Activated naive CD8-positive, alpha-beta T cell treated with anti-CD3 and anti-CD28 coated beads, Interleukin-2, amount 10 ng/mL, durations not matched to agents 7 days and 5 days (primary cell): ENCODE measurements at places on chromosomes 12 and 14. TPM values are rescaled to one million over a fixed set of nuclear protein-coding genes. Genes with fewer than 3 reads are reported as not detected.
A peak's percentile ranks its signal among the peaks of the same experiment; 100 is the strongest.

DNA sequence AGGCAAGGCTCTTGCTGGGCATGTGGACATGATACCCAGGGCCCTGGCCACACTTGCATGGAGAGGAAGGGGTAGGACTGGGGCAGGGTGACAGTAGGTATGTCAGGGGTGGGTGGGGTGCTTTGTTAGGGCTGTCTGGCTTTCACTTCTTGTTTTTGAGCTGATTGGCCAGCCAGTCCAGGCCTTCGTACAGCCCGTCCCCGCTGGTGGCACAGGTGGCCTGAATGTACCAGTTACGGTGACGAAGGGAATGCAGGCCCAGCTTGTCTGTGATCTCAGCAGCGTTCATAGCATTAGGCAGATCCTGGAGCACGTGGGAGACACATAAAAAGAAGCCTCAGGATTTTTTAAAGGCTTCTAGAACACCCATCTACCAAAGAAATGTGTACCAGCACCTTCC is 13.5 kb upstream of the FKBP11 start:
- no peak for DNase-seq

GRCh38 chr12:2613326-2614073 is 181.3 kb upstream of the FKBP4 start:
- no peak for DNase-seq

- no peak for DNase-seq
Observed at GRCh38 chr14:100765991-100766390, 39.3 kb downstream of the DLK1 start.

DNA sequence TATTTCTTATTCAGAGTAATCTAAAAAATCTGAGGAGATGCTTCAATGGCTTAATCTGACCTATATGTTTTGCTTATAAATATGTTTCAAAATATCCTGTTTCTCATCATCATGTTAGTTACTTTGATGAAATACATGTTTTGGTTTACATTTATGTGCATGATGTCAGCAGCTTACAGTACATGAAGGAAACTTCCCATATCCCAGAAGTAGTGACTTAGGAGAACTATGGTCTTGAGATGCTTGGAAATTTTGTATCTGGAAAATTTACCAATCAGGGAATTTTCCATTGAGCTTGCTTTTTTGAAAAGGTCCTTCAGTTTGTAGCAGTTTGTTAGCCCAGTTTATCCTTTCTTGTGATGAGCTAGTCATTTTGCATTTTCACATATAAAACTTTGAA is 73.3 kb downstream of the RASSF8 start:
- DNase-seq, result no peak

GRCh38 chr12:3557116-3557697 is 66.2 kb downstream of the PRMT8 start:
- DNase-seq, result no peak

DNA sequence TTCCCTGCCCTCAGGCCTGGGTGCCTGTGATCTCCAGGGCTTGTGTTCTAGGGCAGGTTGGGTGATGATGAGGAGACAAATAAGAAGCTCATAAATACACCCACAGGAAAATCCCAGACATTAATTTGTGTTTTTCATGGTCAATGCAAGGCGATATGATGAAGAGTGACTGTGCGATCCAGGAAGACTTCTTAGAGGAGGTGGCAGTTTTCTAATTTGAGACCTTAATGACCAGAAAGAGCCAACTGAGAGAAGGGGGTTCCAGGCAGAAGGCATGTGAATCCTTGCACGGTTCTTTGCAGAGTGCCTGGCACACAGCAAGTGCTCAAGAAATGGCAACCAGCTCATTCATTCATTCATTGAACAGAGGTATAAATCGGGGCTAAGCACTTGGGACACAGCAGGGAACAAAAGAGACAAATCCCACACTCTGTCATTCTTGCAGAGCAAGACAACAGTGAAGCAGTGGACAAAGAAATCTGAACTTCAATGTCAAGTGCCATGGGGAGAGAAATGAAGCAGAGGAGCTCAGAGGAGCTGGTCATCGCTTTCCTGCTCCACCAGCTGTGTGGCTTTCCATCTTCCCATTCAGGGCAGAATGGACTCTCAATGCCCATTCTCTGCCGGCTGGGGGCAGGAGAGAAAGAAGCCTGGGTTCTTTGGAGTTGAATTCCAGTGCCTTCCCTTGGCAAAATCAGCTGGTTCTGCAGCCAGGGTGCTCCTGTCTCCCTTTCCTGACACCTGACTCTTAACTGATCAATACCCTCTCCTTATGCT is 128.3 kb downstream of the AACS start:
- DNase-seq, result no peak

DNA sequence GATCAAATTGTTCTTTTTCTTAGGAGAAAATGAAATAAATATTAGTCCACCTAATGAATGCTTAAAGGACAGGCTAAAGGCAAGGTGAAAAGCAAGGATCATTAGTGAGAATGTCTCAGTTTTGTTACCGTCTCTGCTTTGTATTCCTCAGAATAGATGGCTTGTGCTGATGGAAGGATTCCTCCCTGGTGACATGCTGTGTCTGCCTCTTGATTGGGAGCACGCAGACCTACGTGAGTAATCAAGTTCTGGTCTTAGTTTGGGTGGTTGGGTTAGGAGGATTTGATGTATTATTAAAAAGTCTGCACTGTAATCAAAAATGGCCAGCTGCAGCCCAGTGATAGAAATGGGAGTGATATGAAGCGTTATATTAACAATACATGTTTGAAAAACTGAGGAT is 78.8 kb upstream of the RTL1 start:
- DNase-seq, result no peak

- DNase-seq, result no peak
Observed at GRCh38 chr12:15601210-15601800, 187.9 kb downstream of the EPS8 start.

DNA sequence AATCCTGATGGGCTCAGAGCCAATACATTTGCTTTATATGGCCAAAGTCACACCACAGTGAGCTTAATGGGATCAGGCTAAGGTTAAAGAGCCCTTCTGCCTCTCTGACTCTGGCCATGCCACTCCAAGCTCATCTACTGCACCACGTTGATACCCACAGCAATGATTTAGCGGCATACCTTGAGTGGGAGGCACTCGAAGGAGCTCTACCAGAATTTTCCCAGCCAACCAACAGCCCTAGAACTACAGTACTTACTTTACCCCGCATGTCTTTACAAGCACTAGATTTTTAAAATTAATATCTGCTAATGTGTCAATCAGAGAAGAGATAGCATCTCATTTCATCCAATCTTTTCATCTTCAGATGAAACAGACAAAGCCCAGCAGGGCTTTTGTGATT is 300.5 kb downstream of the GRIN2B start:
- no peak for DNase-seq

DNA sequence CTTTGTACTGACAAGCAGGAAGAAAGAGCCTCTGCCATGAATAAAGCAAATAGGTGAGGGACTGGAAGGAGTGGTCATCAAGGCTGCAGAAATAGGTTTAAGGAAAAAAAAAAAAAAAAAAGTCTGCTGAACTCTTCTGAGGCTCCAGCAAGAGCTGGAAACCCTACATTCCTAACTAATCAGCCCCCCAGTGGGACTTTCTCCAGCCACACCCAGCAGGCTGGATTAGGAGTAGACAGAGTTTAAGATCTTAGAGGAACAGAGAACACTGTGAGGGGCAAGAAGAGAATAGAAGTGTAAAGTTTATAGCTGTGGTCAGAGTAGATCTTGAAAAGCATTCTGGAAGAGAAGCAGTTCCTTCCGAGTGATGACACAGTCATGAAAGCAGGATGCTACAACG is 66.4 kb downstream of the ATXN2 start:
- DNase-seq, result no peak

Gene TBC1D30
- 0.23 TPM for total RNA-seq

DNA sequence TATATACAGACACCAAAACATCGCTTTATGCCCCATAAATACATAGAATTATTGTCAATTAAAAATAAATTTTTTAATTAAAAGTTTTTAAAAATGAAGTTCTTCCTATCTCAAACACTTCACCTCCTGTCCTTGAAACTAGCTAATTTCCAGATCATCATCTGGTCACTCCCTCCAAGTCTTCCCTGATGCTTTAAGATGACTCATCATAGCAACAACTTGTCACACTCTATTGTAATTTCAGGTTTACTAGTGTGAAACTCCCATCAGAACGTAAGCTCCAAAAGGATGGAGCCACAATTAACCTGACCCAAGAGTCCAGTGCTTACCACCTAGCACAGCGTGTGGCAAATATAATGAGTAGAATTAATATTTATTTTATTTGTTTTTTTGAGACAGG is 16.3 kb downstream of the GXYLT1 start:
- DNase-seq, result no peak

DNA sequence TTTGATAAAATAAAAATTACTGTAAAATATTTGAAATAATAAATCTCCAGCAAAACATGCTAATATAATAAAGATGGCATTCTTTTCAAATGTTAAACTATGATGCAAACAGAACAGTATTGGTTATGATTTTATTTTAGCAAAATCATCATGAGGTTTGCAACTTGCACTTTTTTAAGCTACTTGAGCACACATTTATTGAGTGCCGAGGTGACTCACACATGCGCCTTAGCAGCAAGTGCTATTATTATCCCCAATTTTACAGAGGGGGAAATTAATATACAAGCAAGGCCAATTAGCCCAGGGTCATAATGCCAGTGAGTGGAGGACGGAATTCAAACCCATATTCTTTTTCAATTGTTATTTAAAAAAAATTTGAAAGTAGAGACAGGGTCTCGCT is 7.3 kb downstream of the DYRK4 start:
- no peak for DNase-seq

Gene FBLN5
- 2.4 TPM for total RNA-seq

- DNase-seq, result no peak
Observed at GRCh38 chr12:26857465-26858176, 24.6 kb upstream of the ITPR2 start.

Gene ENDOU
- not detected for total RNA-seq

DNA sequence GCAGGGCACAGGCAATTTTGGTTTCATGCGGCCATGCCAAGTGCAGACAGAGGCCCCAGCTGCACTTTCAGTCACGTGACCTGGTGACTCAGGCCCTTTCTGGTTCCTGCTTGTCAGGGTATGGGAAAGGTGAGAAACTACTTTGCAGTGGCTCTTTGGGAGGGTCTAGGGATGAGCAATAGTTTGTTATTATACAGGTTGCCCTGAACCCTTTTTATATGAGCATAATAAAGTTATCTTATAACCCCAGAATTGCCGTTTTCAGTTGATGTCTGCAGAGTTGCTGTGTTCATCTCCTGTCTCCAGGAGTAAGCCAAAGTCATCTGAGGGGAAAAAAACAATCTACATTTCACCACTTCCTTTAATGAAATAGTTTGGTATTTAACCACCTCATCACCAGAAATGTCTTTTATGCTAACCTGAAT is 30.9 kb upstream of the EMP1 start:
- DNase-seq, result peak; percentile 62

Gene MFAP5
- not detected for total RNA-seq

Gene TBX5
- total RNA-seq, result not detected

DNA sequence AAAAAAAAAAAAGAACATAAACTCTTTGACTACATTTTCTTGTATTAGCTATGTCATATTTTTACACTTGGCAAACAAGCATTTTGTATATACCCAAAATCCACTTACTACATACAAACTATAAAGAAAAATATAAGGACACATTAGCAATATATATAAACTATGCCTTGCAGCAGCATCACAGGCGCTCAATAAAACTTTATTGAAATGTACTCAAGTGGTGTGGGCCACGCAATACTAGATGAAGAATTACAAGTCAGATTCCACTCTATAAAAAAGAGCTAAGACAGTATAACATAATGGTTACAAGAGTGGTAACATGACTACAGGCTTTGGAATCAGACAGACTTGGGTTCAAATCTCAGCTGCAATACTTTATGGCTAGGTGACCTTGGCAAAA is 3.1 kb upstream of the AP4S1 start:
- no peak for DNase-seq

Gene MSRB3
- total RNA-seq, result not detected

- no peak for DNase-seq
Observed at GRCh38 chr14:88590173-88590572, 27.3 kb downstream of the ZC3H14 start.

DNA sequence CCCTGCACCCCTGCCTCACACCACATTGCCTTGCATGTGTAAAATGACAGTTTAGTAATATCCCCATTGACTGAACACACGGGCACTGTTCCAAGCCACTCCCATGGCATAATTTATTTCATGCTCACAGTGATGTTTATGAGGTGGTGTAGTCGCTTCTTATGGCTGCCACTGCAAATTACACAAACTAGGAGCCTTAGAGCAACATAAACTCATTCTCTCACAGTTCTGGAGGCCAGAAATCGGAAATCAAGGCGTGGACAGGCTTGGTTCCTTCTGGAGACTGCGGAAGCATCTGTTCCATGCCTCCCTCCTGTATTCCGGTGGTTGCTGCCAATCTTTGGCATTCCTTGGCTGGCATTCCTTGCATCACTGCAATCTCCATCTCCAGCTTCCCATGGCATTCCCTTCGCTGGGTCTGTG is 97.3 kb downstream of the RIN3 start:
- no peak for DNase-seq

DNA sequence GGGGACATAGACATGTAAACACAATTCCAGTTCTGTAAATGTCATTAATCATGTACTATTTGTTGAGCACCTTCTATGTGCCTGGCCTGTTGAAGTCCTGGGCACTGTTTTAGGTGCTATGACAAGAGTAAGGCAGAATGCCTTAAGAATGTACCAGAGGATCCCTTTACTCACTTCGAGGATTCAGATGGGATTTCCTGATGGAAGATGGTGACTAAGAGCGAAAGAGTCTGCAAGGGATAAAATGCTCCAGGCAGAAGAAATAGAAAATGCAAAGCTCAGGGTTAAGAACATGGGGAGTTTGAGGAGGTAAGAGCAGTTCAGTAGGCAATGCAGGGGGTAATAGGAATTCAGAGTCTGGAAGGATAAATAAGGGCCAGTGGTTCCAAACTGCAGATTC is 671.3 kb upstream of the TBX3 start:
- no peak for DNase-seq

DNA sequence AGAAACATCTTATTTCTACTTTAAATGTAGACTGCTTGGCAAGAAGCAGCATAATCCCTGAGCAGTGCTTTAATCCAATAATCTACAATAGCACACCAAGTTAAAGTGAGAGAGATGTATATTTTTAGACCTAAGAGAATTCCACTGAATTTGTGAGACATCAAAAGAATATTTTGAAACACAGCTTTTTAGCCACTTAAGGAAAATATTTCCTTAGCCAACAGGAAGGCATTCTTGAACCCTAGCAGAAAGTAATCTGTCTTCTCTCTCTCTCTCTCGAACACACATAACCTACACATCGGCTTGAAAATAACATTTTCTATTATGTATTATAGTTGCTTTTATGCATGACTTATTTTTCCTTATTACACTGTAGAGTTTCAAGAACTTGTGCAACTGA is 34.0 kb downstream of the KITLG start:
- DNase-seq, result no peak

- DNase-seq, result no peak
Observed at GRCh38 chr12:75452675-75453330, 27.8 kb upstream of the GLIPR1 start.

- DNase-seq, result peak; percentile 34
Observed at GRCh38 chr14:28608851-28609828, 157.4 kb upstream of the FOXG1 start.

DNA sequence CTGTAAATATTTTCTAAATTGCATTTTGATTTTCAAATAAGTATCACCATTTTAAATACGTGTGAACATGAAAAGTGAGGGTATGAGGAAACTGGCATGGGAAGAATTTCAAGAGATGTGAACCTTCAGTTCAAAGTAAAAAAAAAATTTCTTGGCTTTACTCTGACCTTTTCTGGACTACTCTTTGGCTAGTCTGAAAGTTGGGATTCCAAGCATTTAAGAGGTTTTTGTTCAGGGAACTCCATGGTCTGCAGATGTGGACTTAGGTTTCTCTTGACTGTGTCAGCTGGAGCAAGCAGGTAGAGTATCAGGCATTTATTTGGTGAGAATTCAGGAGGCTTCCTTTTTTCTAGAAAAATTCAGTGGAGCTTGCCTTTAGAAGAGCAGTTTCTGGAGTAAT is 311.6 kb downstream of the LRIG3 start:
- DNase-seq, result no peak
